ENCODE measurements at places on chromosomes 7 and 10. TPM values are rescaled to one million over a fixed set of nuclear protein-coding genes. Genes with fewer than 3 reads are reported as not detected.

- DNase-seq, result no peak
Measured at GRCh38 chr10:124574456-124575070, 112.9 kb downstream of the LHPP start.

Gene TMEM176B
- total RNA-seq, result not detected

GRCh38 chr10:84770824-84771223 lies 442.4 kb downstream of the CCSER2 start:
- DNase-seq, result no peak

DNA sequence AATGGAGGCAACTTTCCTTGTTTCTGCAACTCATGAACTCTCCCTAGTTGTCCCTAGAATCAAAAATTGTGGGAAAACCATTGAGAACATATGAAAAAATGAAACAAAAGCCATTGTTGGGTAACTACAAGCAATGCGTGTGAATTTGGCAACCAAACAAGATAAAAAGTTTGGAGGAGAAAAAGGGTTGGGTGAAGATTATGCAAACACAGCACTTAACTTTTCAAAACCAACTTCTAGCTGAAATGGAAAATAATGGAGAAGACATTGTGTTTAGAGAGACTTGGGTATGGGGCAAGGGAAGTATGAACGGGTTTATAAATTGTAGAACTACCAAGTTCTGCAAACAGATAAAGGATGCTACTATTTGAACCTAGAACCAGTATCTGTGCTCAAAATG lies 89.0 kb upstream of the SVIL start:
- no peak for DNase-seq

Data from foreskin keratinocyte (primary cell).